CD4-positive, alpha-beta memory T cell (primary cell): ENCODE measurements at places on chromosomes 5 and 9. TPM values are rescaled to one million over a fixed set of nuclear protein-coding genes. Genes with fewer than 3 reads are reported as not detected.

C5orf46 gene
- total RNA-seq: not detected

ENTPD2 gene
- not detected for total RNA-seq

NREP gene
- total RNA-seq: 0.36 TPM

ARHGEF37 gene
- total RNA-seq: 1.3 TPM

IFNA8 gene
- total RNA-seq: not detected

SUSD1 gene
- 4.2 TPM for total RNA-seq

KLHL3 gene
- total RNA-seq: 25.9 TPM

LECT2 gene
- not detected for total RNA-seq

PDZD2 gene
- 1.1 TPM for total RNA-seq

BTNL3 gene
- not detected for total RNA-seq

TAS2R1 gene
- not detected for total RNA-seq

PLK2 gene
- total RNA-seq: 6.3 TPM
